Activated T-cell treated with anti-CD3 and anti-CD28 coated beads for 1 hour (primary cell): ENCODE measurements at places on chromosomes 11 and 22.
A peak's percentile ranks its signal among the peaks of the same experiment; 100 is the strongest.

GRCh38 chr11:116144387-116144958 lies 628.3 kb downstream of the BUD13 start:
- DNase-seq = no peak

DNA sequence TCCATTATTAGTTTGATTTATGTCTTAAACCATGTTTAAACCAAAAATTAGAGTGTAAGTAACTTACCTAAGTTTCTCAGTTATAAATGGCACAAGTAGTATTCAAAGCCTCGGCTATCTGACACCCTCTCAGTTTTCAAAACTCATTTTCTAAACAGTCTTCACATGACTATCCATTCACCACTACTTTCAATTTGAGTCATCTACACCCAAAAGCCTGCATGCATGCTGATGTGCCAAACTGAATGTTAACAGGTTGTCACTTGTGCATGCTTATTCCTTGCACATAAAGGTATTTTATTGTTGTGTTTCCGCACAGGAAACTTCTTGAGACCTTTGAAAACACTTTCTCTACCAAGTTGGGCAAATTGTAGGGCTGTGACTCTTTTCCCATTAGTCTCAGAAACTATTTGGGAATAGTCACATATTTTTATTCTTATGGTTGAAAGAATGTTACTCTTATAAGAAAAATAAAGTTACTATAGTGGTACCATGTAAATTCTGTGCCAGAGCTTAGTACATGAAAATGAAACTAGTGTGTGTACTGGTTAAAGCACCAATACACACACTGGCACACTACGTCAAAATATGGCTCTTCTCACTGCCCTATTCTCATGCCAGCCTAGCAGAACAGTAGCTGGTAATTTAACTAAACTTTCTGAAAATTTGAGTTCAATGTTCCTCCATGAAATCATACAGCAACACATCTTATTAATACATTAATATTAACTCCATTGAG lies 2.2 kb upstream of the OR51E2 start:
- no peak for DNase-seq

DNA sequence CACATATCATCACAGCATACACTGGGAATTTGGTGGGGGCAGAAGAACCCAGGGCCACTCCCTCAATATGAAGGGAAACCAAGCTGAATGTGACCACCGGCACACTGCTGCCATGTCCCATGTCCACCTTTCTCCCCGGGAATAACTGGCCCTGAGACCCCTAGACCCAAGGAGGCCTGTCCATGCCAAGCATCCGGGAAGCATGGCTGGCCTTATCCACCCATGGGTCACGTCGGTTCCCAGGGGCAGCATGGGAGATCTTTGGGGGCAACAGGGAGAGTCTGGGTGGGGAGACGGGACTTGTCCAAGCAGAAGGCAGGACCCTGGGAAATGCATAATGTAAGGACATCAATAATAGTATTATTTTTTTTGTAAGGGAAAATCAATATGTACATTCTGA lies 10.4 kb upstream of the MIEF1 start:
- no peak for DNase-seq

DNA sequence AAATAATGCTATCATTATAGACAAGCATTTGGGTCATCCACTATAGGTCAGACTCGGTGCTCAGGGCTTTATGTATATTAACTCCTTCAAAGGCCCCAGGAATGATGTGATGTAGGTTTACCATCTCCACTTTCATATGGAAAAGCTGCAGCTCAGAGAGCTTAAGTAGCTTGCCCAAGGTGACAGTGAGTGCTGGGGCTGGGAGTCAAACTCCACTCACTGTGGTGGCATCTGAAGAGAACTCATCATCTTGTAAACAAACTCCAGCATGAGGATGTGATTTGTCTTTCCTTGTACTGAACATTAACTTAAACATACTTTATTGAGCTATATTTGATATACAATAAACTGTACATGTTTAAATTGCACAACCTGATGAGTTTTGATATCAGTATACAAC lies 25.4 kb downstream of the TENM4 start:
- no peak for DNase-seq

DNA sequence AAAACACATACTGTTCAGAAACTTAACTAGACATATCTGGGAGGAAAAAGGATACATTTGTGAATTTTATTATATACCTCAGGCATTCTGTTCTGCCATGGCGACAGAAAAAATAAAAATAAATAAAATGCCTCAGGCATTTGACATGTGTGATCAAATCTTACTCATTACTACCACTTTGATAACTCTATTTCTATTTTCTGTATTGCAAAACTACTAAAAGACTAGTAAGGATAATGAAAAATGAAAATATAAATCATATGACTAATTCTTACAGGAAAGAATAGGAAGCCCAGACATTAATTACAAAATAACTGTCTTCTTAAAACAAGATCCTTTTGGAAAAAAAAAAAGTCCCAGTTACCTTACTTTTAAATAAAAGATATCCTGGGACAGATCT lies 5.3 kb downstream of the PICALM start:
- no peak for DNase-seq

DNA sequence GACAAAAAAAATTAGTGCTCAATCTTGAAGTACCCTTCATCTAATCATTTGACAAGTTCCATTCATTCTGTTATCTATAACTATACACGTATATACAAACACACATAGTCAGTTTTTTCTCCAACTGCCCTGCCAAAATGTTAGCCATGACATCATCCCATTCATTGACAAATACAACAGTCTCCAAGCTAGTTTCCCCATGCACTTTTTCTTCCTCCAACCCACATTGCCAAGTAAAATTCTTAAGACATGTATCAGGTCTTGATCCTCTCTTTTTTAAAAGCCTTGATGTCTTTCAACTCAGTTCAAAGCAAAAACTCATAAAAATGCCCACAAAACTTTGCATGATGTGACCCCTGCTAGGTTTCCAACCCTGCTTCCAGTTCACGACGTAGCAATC lies 58.1 kb downstream of the DDI1 start:
- no peak for DNase-seq

DNA sequence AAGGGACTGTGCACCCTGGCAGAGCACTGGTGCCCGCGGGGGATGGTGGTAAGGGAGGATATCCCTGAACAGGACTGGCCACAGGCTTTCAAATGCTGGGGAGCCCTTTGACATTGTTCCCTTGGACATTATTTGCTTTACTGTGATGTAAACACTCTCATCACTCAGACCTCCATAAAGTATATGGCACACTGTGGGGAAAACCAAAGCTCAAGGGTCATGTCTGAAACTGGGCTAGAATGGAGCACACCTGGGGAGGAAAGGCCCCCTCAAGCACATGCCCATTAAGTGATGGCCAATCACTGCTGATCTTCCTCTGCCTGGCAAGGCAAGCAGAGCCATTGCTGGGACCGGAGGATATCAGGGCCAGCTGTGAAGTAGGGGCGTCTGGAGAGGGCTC lies 60.9 kb upstream of the TENM4 start:
- no peak for DNase-seq

GRCh38 chr11:120001178-120002090 lies 136.5 kb downstream of the TRIM29 start:
- no peak for DNase-seq

GRCh38 chr11:68383976-68384501 lies 71.6 kb downstream of the LRP5 start:
- DNase-seq = peak; percentile 59

DNA sequence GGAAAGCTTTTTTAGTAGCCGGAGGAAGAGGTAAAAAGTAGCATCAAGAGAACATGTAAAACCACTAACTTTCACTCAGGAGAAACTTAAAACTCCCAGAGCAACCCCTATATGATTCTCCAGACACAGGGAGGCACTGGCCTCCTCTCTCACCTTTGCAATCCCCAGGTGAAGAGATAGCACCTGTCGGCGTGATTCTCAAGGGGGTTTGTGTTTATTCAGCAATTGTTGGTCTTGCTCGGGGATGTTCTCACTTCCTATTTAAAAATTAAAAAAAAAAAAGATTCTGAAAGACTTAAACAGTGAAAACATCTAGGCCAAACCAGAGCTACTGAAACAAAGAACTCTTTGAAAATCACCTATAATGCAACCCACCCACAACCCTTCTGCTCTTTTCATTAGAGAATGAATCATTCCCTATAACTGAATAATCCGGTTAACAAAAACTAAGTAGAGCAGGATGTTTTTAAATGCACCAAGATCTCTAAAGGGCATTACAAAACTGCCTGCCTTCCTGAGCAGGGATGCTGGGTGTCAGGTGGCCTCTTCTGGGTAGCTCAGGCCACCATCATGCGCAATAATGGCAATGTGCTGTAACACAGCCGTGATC lies 24.9 kb downstream of the DHCR7 start:
- no peak for DNase-seq

DNA sequence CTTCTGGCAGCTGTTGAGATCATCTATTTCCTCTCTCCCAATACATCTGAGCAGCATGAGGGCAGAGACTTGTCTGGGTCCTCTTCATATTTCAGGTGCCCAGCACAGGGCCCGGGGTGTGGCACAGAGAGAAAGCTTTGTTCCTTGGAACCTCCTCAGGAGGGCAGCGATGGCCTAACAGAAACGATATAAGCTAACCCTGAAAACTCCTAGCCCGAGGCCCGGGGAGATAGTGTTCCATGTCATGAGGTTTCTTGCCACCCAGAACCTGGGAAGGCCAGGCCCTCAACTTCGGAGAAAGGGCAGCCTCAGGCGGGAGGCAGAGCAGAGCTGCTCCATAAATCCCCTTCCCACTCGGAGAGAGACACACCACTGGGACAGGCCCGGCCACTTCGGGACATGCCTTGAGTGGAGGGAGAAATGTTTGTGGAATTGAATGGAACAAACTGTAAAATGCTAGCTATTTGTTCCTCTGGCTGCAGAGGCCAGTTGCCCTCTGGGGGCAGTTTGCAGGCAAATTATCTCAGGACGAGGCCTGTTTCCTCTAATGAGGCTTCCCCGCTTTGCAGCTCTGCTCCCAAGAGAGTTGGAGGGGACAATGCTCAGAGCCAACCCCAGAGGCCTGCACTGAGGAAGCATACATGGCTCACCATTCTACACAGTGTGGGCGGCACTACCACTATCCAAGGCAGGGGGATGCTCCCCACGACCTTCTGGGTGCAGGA lies 11.6 kb downstream of the ARRB1 start:
- no peak for DNase-seq

GRCh38 chr11:18697576-18697975 lies 1.0 kb upstream of the TMEM86A start:
- no peak for DNase-seq

DNA sequence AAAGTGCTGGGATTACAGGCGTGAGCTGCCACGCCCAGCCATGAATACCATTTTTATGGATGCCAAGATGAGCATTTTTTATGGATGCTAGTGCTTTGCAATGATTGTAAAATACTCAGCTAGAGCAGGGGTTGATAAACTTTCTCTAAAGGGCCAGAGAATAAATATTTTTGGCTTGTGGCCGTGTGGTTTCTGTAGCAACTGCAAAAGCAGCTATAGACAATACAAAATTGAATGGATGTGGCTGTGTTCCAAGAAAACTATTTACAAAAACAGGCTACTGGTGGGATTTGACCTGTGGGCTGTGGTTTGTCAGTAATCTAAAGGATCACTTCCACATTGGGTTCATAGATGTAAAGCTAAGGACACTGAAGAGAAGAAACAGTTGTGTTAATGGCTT lies 56.0 kb downstream of the COMMD9 start:
- DNase-seq = no peak

DNA sequence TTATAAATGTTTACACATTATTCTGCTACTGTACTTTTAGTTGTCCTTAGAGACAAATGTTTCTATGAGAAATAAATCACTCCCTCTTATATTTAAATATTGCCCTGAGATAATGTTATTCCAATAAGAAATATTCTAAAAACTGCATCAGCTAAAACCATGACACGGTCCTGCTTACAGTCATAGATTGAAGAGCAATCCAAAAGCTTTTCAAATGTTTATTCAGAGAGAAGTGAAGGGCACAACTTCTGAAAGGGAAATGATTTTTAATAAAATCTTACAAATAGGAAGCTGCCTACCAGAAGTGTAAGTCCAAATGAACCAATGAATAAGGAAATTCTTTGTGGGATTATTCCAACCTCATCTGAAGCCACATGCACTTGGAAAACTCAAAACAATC lies 49.2 kb downstream of the STK33 start:
- DNase-seq = no peak

DNA sequence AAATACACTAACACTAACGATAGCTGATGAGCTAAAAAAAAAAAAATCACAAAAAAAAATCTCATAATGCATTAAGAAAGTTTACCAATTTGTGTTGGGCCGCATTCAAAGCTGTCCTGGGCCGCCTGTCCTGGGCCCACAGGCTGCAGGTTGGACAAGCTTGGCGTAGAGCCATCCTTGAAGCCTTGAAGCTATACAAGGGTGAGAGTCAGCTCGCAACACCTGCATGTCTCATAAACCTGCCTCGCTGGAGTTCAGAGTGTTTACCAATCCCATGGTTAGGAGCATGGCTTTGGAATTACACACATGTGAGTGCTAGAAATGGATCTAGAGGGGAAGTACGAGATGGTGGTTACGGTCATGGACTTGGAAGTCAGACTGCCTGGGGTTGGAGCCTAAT lies 453.7 kb downstream of the INSC start:
- no peak for DNase-seq

DNA sequence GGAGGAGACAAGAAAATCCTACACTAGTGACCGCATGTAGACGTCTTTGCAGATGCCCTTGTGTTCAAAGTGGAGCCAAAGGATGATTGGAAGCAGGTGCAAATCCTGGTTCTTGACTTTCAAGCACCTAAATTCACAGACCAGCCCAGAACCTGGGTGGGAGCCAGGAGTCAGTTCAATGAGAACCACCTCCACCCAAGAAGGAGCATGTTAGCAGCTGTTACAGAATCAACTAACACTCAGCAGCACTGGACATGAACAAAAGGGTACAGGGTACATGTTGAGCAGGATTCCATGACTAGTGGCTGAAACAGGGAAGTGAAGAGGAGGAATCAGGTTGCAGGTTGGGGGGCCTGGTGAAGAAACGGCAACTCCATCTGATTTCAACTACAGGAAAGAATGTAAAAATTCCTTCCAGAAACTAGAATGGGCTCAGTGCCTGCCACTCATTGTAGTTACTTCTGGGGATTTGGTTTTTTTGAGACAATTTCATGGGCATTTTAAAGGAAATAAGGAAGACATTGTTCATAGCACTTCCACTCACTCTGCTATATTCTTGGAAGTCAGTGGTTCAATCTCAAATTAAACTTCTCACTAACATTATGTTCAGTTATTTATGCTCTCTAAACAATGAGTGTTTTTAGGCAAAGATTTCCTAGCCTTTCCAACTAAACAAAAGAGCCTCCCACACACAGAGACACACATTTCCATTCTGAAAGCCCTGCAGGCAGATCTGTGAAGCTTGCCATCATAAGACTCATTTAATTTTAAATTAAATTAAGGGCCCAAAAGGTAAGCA lies 173.3 kb downstream of the CADM1 start:
- DNase-seq = no peak

- no peak for DNase-seq
Observed at GRCh38 chr11:114052160-114052559, 7.4 kb upstream of the ZBTB16 start.

GRCh38 chr22:39489094-39490068 lies 12.7 kb upstream of the MIEF1 start:
- DNase-seq = no peak

DNA sequence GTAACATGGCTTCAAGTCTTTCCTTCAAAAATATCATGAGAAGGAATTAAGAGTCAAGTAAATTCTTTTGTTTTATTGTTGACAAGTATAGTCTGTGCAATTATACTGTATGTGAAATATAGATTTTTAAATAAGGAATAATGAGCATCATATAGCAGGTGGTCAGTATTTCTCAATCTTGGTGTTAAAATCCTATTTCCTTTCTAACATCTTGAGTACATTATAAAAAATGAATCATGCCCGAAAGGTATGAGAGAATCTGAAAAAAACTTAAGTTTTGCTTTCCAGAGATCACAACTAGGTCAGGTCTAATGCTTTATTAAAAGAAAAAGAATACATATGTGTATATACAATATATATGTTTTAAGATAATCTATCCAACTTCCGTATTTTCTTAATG lies 53.1 kb downstream of the KIF18A start:
- no peak for DNase-seq
